ENCODE measurements at places on chromosomes 3 and 15.
A peak's percentile ranks its signal among the peaks of the same experiment; 100 is the strongest.

GRCh38 chr3:82122554-82123345 is 361.3 kb upstream of the GBE1 start:
- no peak for DNase-seq

DNA sequence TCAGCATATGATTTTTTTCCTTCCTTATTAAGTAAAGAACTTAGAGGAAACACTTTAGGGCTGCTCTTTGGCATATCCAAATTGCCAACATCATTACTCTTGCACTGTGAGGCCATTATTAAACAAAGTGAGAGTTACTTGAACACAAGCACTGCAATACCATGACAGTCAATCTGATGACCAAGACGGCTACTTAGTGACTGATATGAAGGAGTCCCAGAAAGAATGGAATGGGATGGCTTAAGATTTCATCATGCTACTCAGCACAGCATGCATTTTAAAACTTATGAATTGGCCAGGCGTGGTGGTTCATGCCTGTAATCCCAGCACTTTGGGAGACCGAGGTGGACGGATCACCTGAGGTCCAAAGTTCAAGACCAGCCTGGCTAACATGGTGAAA is 55.2 kb downstream of the FAM98B start:
- DNase-seq: no peak

DNA sequence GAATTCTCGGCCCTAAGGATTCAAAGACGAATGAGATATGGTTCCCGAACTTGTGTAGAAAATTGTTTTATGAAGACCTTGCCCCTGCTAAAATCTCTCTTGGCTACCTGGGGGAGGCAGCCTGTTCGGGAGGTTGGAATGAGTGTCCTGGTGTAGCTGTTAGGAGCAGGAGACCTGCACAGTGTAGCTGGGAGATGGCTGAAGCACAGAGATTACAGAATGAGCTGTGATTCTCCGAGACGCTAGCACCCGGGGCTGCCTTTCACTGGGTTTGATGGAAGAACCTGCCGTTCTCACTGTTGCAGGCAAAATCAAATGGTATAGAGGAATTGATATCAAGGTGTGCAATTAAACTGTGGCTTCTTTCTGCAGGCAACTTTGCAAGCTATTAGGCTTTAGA is 68.0 kb downstream of the TRAK1 start:
- no peak for DNase-seq

DNA sequence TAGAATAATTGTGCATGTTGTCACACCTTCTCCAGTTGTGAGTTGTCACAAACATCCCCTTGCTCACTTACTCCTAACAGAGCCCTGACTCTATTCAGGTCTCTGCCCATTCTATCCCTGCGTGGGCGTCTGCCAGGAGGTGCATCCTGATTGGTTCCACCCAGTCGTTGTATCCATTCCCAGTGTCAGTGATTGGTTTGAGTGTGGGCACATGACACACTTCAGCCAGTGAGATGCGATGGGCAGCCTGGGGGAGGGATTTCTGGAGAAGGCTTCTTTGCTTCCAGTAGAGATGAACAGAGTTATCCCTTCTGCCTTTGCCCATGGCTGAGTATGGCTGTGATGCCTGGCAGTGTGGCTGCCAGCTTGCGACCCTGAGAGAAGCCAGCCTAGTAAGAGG is 18.7 kb downstream of the PXYLP1 start:
- DNase-seq: no peak

- no peak for DNase-seq
Observed at GRCh38 chr3:3798631-3799113, 559 bp upstream of the LRRN1 start.

DNA sequence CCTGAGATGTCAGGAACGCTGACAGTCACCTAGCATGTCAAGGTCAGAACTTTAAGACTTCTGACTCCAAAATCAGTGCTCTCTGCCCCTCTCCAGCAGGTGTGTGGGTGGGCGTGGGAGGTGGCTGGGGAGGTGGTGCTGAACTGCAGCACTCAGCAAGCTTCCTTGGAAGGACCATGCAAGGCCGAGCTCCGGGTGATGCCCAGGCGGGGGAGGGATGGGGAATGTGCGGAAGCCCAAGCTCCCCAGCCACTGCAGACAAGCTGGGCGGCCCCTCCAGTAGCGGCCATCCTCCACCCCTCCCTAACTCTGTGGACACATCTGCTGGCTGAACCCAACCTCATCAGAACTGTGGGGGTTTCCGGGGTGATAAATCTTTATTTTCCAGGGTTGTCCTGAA is 296.6 kb downstream of the TLE3 start:
- DNase-seq: no peak

DNA sequence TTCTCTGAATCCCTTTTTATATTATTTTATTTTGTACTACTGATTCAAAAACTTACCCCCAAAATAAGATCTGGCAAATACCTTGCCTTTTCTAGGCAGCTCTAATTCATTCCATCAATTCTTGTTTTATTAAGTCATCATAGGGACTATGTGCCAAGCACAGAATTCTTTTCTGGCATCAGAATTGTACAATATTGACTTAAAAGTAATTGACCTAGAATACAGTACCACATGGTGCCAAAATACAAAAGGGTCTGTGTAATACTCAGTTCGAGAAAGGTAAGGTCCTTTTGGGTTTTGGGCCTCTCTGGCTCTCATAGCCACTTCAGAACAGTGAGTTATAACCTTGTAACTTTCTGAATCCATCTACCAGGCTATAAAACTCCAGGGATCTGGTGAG is 46.2 kb downstream of the KBTBD8 start:
- DNase-seq: no peak

- DNase-seq: no peak
Observed at GRCh38 chr3:188584958-188585689, 431.2 kb downstream of the LPP start.

DNA sequence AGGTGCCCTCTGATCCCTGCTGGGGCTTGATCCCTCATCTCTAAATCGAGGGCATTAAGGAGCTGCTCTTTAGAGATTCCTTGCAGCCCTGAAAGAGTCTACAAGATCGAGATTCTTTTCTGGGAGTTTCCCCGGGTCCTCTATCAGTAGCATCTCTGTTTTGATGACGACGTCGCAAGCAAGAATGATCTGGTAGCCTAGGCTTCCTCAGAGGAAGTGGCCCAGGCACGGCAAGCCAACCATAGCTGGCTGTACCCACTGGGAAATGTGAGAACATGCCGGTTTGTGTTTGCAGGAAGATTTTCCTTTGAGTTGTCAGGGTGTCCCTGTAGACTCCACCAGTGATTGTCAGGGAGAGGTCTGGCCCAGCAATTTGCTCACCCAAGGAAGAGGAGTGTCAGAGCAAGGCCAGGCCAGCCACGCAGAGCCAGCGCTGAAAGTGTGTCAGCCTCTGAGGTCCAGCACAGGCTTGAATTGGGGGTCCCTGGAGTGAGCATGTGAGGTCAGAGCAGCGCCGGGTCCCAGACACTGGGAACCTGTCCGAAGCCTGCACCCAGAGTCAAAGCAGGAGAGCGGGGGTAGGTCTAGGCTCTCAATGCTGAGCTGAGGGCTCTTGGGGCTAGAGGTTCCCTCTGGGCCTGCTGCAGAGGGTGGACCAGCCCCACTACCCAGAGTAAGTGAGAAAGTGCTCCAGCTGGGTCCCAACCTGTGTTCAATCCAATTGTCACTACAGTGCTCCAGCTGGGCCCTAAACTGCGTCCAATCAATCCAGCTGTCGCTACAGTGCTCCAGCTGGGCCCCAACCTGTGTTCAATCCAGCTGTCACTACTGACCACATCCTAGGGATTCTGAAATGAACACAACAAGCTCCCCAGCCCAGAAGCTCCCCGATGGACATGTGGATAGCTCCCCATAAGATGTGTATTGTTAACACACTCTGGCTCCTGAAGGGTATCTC is 95.7 kb downstream of the CHDH start:
- DNase-seq: no peak

DNA sequence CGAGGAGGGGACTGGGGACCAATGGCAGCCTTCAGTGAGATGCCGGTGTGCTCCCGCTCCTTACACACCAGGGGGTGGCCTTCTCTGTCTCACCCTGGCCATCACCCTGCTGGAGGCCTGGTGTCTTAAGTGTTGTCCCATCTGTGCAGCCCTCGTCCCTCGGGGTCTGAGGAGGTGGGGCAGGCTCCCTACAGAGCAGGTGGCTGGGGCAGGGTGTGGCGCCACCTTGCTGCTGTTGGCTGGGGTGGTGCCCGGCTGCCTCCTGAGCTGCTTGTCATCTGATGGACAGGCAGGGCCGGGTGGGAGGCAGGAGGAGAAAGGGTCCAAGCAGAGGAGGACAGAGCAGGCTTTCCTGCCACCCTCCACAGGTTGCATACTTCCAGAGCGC is 25.9 kb downstream of the PTPN23 start:
- DNase-seq: no peak

GRCh38 chr3:172559020-172559419 is 35.8 kb upstream of the TNFSF10 start:
- no peak for DNase-seq

DNA sequence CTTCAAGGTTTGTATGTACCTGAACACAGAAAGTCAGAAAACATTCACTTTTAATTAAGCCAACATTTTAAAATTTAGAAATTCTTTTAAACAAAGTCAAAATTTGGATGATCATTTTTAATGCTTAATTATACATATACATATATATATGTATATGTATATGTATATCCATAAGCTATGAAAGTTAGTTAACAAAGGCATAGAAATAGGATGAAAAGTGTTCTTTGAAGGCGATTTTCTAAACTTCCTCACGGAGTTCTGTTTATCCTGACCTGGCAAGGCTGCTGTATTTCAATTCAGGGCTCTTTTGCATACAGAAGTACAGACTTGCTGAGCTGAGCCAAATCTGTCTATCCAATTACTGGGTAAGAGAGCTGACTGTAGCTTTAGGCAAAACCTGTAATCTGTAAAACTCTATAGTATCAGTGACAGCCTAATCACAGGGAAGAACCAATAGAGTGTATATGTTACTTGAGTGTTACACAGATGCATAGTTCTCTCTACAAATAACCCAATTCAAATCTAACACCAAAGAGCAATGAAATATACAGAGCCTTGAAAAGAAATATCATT is 32.1 kb upstream of the THRB start:
- no peak for DNase-seq

GRCh38 chr3:51099794-51100535 is 285.1 kb upstream of the MANF start:
- DNase-seq: peak; percentile 23

- peak; percentile 56 for DNase-seq
Observed at GRCh38 chr15:86915811-86916331, 836.2 kb downstream of the AGBL1 start.
